ENCODE measurements at places on chromosomes 7 and 10.

DNA sequence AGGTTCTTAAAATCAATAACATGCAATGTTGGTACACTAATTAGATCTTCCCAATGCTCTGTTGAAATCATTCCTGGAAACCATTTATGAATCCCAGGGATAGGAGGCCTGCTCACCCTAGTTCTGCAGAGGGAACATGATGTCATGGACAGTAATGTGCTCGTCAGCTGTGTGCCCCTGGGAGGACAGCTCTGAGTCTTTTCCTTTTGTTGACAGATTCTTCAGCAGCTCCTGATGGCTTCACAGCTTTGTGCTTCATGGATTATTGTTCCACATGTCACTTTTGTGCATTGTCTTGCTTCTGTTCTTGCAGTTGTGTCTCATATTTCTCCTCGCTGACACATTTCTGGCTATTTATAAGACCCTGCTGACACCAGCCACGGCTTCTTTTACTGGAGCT lies 367.5 kb downstream of the CCSER2 start:
- DNase-seq, result no peak

DNA sequence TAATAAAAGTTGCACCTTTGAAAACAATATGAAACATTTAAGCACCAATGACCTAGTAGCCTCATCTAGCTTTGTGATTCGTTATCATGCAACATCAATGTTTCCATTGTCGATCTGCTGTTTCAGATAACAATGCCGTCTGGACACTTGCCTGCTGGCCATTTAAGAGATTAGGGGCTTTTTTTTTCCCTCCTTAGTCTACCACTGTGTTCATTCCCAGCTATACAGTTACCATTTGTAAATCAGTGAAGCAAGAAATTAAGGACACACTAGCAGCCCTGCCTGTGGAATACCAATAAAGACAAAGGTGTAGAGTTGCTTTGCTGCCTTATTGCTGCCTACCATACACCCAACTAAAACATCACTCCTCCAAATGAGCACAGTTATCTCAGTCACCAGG lies 37.6 kb upstream of the MYO3A start:
- DNase-seq, result no peak

- no peak for DNase-seq
These were observed 984.4 kb upstream of the AUTS2 start for GRCh38 chr7:68613897-68614296.

GRCh38 chr10:47374611-47375536 lies 9.2 kb downstream of the ZNF488 start:
- no peak for DNase-seq

DNA sequence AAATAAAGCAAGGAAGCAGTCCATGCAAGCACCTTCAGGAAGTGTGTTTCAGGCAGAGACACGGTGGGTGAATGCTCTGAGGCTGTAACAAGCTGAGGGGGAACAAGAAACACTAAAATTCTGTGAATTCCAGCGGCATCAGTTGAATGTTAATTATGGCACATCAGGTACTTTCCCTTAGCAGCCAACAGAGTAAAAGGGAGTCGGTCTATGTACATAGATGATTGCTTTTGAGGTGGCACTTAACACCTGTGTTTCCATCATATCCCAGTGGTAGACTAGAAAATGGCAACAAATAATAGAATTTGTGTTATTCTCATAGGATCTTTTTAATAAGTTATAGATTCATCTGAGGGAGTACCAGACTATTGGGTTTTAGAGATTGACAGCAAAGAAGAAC lies 481.0 kb upstream of the KLF6 start:
- no peak for DNase-seq

DNA sequence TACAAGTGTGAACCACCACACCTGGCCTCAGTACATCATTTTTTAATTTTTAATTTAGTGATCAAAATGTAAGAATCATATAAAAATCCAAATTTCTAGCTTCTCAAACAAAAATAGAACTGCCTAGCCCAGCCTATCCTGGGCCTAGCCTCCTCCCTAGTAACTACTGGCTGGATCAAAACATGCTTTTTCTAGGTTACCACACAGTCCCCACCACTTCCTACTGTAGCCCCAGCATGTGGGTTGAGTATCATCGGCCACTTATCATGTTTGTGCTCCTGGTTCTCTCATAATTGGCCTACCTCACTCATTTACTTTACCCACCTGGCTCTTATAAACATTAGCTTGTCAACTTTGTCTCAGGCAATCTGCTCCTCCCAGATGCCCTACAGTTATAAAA lies 52.9 kb downstream of the DNAJC12 start:
- no peak for DNase-seq

- DNase-seq, result no peak
These were observed 2.9 kb downstream of the MACROH2A2 start for GRCh38 chr10:70055550-70055949.

DNA sequence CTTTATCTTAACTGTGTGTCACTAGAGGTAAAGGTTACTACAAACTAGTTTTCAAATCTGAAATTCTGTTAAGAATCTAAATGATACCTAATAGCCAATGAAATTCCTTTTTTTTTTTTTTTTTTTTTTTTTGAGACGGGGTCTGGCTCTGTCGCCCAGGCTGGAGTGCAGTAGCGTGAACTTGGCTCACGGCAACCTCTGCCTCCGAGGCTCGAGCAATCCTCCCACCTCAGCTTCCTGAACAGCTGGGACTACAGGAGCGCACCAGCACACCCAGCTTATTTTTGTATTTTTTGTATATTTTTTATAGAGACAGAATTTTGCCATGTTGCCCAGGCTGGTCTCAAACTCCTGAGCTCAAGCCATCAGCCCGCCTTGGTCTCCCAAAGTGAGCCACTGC lies 160.3 kb upstream of the NEBL start:
- no peak for DNase-seq

DNA sequence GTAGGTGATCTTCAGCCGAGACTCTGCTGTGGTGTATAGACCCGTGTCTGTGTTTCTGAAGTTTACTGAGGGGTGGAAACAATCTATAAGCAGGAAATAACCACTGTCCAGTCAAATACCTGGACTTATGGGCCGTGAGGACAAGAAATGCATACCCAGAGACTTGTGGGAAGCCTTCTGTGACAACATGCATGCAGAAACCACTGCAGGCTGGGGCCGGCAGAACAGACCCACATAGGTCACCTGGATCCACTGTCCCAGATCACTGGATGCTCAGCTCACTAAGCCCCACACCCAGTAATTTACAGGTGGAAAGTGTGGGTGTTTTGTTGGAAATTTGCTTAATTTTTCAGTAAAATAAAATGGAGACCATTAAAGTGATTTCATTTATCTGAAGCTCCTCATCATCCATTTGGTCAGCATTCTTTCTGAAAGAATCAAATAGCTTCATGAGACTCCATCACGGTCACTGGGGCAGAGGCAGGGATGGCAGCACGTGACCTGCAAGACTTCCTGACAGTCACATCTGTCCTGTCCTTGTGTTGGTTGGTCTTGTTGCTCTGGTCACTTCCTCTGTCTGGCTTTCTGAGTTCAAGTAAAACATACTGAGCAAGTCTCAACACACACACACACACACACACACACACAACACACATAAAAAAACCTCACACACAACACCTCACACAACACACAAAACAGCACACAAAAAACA lies 108.3 kb downstream of the TNS3 start:
- no peak for DNase-seq

GRCh38 chr7:101507791-101508252 lies 121.3 kb downstream of the MYL10 start:
- DNase-seq, result no peak

- no peak for DNase-seq
These were observed 166.8 kb downstream of the RGS10 start for GRCh38 chr10:119375574-119376272.

- no peak for DNase-seq
These were observed 58.0 kb upstream of the CELF2 start for GRCh38 chr10:10959666-10960065.

- DNase-seq, result peak; percentile 87
These were observed 105.2 kb downstream of the NEURL1 start for GRCh38 chr10:103598654-103599115.

DNA sequence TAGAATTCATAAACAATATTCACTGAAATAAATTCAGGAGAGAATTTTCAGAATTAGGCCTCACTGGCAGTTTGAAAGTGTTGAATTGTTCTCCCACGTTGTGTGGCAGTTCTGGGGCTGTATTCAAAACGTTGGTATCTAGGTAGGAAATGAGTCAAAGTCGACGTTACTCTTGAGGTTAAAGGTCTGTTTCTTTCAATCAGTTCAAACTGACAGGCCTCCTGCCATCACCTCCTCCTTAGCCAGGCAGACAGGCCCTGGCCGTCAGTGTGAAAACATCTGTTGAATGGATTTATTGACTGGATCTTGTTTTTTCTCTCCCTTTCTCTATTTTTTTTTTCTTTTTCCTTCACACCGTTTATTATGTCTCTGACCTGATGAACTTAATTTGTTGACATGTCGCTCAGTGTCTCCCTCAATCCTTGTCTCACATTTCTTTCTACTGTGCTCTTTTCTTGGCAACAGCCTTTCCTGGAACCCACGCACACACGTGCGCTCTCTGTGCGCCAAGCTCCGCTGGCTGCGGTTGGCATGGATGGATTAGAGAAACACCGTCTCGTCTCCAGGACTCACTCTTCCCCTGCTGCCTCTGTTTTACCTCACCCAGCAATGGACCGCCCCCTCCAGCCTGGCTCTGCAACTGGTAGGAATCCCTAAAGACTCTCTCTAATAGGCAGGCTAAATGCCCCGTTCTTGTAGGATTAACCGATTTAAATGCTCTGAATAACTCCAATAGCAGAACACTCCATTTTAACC lies 231.7 kb downstream of the HDAC9 start:
- no peak for DNase-seq

DNA sequence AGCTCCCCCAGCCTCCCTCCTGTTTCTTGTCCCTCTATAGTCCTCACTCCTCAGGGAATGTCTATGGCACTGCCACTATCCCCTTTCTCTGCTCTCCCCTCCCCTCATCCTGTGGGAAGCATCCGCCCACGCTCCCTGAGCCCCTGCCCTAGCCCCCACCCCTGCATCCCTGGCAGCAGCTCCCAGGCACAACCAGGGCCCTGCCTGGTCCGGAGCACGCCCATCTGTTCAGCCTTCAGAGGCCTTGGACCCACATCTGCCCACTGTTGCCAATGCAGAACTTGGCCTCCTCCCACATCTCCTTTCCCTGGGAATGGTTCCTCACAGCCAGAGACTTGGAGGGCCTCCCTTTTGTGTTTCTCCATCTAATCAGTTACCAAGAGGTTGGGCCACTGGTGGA lies 20.4 kb upstream of the TBRG4 start:
- DNase-seq, result no peak

DNA sequence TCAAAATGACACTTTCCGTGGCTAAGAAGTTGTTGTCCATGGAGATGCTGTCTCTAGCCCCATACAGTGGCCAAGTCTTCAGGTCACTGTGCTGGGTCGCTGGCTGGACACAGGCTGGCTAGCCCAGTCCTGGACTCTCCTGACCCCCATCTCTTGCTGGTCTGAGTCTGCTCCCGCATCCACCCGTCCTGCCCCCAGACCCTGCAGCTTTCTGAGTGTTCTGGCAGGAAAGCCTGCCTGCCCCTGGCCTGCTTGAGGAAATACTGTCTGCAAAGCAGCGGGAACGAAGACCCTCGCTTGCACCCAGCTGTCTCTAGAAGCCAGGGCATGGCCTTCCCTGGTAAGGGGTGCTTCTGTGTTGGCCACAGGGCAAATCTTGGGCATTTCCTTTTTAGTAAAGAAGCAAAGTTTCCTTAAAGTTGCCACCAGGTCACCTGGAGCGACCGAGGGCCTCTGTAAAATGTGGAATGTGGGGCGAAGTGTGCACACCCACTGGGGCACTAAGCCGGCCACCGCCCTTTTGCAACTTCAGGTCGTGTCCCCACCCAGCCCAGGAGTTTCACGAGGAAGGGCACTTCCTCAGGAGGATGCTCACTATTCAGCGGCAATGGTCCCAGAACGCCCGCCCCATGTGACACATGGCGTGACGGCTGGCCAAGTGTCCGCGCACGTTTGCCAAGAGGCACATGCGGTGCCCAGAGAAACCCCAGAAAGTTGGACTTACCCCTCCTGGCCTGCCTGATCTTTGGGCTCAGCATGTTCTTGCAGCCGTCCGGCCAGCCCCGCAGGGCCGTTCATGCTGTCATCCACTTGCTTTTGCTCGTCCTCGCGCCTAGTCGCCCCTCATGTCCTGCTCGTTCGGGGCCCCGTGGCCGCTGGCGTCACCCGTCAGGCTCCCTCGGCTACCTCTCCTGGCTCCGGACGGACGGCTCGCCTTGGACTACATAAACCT lies 558 bp downstream of the ARHGAP22 start:
- no peak for DNase-seq

DNA sequence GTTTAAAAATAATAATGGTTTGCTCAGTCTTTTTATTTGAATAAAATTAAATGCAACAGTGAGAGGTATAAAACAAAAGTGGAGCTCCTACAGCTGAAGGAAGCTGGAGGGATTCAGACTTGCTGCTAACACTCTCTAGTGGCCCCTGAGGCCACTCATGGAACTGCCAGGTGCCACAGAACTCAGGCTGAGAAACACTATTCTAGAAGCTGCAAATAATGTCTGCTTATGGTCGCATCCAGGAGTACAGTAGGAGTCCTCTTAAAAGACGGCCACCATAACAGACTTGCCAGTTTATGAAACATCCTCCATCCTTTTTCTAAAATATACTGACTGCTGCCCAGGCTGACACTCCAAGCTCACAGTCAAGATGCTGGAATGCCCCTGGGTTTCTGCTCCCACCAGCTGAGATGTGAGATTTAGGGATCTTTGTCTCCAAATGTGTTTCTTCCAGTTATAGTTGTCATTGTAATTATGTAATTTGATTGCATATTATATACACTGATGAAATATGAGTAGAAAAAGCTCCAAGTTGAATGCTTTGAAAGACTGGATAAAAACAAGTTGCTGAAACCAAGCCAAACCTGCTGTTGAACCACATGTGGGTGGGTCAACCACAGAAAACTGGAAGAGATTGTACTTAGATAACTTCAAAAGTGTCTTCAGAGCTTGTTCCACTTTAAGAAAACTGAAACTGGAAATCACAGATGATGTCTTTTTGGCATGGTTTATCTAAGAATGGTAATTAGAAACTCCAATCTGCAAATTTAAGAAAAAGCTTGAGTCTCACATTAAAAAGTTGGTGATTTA lies 213.7 kb upstream of the AOAH start:
- DNase-seq, result no peak

DNA sequence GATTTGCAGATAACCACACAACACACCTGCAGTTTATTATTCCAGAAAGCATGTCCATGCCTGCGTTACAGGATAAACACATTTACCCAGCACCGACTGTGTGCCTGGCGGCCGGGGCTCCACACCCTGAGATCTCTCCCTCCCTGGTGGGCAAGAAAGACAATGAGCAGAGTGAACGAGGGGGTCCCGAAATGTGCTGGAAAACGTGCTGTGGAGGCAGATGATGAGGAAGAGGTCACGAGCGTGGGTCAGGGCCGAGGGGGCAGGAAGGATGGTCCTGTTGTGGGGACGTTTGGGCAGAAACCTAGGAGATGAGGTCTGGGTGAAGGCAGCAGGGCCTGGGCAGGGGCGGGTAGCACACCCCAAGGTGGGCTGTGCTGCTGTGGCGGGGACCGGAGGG lies 86.9 kb downstream of the DYNC2I1 start:
- DNase-seq, result no peak
